Activated T-helper 17 cell treated with anti-CD3 and anti-CD28 coated beads, Interleukin-2, amount 50 U/mL, for 72 hours (primary cell): ENCODE measurements at places on chromosomes 16 and 17.

GRCh38 chr17:67482764-67483163 is 105.7 kb downstream of the PITPNC1 start:
- peak; percentile 56 for ATAC-seq

DNA sequence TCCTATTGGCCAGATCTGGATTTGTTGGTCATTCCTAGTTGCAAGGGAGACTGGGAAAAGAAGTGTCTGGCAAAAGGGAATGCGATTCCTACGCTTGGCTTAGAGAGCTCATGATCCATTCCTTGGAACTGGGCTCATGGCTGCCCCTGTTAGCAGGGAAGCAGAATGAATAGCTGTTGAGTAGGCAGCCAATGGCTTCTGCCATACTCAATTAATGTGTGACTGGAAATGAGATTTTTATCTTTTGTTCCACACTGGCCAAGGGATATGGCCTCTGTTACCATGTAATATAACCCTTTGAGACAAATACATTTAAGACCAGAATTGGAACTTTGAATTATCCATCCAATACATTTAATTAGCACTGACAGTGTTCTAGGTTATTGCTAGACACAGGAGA is 31.0 kb downstream of the FTO start:
- ATAC-seq = no peak

DNA sequence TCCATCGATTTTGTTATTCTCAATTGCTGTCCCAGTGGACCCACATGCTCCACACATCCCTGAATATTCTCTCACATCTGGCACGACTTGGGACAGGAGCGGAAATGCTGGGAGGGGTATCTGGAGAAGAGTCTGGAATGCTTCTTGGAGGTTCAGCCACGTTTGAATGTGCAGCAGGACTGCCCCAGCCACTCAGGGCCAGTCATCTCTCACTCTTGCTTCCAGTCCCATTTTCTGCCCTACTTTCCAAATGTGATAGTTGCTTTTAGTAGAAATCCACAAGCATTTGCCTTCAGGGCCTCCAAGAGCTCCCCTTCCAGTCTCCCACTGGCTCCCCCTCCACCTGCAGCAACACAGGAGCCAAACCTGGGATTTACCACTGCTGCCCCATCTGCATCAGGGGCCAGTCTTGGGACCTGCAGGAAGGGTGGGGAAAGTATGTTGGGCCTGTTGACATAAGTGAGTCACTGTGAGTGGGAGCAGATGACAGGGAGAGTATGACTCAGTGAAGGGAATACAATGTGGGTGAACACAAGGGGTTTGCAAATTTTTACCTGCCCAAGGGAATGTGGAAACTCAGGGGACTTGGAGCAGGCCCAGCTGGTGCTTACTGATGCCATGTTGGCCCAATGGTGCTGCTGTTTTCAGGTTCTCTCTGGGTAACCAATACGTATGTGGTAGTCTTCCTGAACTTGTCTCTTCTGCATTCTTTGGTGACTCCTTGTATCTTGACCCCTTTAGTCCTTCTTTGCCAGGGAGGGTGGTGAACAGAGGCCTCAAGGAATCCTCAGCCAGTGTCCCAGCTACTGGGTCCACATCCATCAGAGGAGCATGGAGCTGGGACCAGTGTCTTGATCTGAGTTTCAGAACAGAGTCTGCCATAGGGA is 78.8 kb upstream of the CRHR1 start:
- peak; percentile 96 for ATAC-seq

GRCh38 chr17:83053021-83053681 is 26.3 kb upstream of the METRNL start:
- ATAC-seq = no peak

GRCh38 chr17:37789771-37790541 is 45.1 kb upstream of the HNF1B start:
- no peak for ATAC-seq

DNA sequence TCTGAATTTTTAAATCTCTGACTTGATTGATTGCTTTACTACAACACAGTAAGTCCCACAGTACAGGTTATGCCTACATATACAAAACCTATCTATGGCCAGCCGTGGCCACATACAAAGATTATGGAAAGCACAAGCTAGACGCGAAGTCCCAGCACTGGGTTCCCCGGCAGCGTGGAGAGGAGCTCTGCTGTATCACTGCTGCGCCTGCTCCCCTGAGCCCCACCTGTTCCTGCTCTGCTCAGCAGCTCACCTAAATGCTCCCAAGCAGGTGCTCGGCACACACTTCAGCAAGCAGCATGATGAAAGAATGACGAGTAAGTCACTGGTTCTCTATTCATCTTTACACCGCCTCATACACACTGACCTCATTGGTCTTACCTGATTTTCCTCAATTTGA is 20.6 kb downstream of the ZDHHC7 start:
- ATAC-seq = no peak

DNA sequence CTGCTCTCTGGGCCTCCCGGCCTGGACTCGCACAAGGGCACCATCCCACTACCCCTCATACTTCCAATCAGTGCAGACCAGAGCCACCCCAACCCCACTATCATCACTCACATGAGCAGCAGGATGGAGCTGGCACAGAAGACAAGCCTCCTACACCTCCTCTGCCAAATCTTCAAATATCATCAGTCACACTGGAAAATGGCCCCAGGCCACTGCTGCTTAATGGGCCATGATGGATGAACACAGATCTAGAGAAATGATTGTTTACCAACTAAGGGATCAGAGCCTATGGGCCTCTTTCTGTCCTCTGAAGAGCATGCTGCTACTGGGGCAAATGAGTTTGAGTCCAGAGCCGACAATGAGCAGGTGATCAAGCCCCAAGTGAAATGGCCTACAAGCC is 165.5 kb downstream of the GRIN2A start:
- no peak for ATAC-seq

GRCh38 chr16:74451951-74452758 is 30.9 kb upstream of the CLEC18B start:
- no peak for ATAC-seq
